ENCODE measurements at places on chromosomes 5 and 9.

GRCh38 chr9:12771891-12772290 lies 2.9 kb upstream of the LURAP1L start:
- no peak for DNase-seq

DNA sequence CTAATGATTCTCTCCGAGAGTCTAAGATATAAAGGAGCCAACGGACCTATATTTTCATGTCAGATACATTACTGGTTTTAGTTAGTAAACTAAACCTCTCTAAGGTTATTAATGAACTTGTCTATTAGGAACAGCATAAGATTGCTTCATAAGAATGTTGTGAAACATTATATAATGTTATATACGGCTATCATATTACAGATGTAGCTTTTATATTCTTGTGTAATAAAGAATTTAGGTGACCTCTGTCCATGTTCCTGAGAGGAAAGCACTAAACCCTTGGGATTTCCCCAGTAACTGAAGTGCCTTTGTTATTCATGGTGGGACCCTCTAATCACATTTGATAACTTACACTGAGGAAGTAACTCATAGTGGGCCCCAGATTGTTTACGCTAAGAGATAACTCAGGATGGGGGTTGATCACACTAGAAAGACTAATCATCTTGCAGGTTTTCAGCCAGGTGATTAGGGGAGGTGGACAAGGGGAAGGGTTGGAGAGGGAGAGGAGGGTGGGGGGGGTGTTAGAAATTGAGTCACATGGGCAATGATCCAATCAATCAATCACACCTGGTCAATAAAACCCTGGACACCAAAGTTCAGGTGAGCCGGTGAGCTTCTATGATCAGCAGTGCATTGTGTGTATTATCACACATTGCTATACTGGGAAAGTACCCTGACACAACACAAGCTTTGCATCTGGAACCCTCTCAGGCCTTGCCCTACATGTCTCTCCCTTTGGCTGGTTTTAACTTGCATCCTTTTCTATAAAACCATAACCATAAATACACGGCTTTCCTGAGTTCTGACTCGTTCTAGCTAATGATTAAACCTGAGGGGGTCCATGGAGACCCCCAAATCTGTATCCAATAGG lies 25.8 kb downstream of the ECPAS start:
- no peak for DNase-seq

- no peak for DNase-seq
Observed at GRCh38 chr5:4553978-4554377, 586.2 kb upstream of the ADAMTS16 start.

- no peak for DNase-seq
Observed at GRCh38 chr5:167573370-167574127, 717.9 kb upstream of the WWC1 start.

GRCh38 chr5:36629729-36630128 lies 23.3 kb downstream of the SLC1A3 start:
- DNase-seq, result no peak

GRCh38 chr5:81852291-81853029 lies 101.6 kb upstream of the SSBP2 start:
- DNase-seq, result no peak

GRCh38 chr5:178252258-178252657 lies 19.7 kb upstream of the PHYKPL start:
- DNase-seq, result no peak

DNA sequence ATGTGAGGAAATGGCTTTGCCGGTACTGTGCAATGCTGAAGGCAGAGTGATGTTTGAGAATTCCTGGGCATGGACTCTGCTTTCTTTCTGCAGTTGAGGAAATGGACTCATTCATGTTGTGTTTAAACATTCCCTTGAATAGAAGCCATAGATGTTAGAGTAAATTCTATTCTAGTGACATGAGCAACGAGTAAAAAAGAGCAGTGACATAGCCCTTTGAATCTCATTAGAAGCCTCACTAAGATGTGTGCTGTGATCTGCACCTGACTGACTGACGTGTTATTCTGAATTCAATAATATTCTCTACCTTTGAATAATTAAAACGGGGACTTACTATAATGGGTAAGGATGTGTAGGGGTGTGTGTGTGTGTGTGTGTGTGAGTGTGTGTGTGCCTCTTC lies 113.7 kb upstream of the KLF4 start:
- DNase-seq, result no peak

GRCh38 chr9:94911211-94911610 lies 184.7 kb downstream of the AOPEP start:
- no peak for DNase-seq

DNA sequence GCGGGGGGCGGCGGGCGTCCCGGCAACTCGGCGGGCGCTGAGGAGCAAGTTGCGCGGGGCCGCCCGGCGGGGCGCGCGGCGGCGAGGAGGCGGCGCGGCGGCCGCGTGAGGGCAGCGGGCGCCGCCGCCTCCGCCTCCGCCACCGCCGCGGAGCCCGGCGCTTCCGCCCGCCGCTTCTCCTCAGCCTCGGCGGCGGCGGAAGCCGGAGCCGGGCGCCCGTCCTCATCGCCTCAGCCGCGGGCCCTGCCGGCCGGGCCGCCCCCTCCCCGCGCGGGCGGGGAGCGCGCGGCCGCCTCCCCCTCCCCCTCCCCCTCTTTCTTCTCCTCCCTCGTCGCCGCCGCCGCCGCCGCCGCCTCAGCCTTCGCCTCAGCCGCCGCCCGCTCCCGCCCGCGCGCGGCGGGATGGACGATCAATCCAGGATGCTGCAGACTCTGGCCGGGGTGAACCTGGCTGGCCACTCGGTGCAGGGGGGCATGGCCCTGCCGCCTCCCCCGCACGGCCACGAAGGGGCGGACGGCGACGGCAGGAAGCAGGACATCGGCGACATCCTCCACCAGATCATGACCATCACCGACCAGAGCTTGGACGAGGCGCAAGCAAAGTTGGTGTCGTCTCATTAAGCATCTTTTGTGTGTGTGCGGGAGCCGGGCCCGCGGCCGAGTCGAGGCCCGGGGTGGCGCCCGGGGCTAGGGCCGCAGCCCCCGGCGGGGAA lies at the start of gene PBX3:
PBX3 (plus strand) TSS at position 321 of the 712 bp plus-strand sequence.
- peak; percentile 8 for DNase-seq

GRCh38 chr5:1725641-1726468 lies 73.8 kb downstream of the MRPL36 start:
- no peak for DNase-seq

GRCh38 chr5:150624334-150625163 lies 15.9 kb upstream of the SYNPO start:
- DNase-seq, result no peak

DNA sequence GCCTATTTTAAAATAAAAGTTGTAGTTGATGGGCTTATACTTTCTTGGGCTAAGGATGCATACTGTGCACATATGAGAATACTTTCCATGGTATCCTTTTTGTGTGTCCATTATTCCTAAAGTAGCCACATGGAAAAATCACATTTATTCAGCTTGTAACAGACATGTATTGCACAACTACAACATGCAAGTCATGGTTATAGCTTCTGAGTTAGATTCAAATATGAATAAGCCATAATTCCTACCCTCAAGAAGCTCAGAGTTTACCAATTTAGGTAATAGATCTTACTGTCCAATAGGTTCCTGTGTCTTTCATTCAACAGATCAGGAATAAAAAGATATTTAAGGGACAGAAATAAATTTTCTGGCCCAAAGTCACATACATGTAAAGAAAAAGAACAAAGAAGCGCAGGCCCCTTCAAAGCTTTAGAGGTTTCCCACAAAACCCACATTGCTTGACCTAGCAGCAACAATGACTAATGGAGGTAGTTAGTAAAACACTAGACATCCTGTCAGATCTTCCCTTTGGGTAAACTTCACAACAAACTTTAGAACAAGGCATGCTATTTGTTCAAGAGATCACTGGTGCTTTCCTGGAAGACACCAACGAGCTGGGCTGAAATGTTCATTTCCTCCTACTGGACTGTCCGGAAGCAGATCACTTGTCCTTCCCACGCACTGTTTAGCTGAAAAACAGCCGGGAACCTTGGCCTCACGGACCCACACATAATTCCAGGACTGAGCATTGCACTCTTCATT lies 78.4 kb upstream of the ITGA1 start:
- DNase-seq, result no peak

DNA sequence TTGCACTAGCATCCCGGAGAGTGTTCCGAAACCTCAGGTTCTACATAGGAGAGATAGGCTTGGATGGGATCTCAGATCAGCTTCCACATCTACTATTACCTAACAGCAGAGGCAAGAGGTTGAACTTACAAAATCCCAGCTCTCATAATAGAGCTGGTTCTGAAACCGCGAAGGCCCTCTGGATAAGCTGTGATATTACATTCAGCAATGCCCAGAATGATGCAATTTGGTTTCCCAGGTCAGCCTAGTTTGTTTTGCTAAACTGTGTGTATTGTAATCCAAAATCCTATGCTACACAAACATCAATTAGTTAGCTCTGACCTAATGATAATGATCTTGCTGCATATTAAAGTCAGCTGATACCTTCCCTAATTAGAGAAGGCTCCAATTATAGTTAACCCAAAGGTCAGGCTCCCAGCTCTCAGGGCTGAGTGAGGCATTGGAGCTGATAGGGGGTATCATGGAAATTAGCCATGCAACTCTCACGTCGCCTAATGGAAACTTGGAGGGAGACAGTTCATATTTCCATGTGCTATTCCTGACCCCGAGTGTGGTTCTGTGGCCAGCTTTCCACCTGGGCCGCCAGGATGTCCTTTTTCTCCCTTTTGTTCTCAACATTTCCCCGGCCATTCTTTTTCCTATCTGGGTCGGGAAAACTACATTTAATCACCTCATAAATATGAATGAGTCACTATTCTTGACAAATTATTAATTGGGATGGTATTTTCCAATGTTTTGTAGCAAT lies 278.4 kb upstream of the IRX1 start:
- DNase-seq, result no peak

- no peak for DNase-seq
Observed at GRCh38 chr5:133605323-133605722, 7.0 kb downstream of the FSTL4 start.

- no peak for DNase-seq
Observed at GRCh38 chr5:62268792-62269191, 37.2 kb upstream of the KIF2A start.

DNA sequence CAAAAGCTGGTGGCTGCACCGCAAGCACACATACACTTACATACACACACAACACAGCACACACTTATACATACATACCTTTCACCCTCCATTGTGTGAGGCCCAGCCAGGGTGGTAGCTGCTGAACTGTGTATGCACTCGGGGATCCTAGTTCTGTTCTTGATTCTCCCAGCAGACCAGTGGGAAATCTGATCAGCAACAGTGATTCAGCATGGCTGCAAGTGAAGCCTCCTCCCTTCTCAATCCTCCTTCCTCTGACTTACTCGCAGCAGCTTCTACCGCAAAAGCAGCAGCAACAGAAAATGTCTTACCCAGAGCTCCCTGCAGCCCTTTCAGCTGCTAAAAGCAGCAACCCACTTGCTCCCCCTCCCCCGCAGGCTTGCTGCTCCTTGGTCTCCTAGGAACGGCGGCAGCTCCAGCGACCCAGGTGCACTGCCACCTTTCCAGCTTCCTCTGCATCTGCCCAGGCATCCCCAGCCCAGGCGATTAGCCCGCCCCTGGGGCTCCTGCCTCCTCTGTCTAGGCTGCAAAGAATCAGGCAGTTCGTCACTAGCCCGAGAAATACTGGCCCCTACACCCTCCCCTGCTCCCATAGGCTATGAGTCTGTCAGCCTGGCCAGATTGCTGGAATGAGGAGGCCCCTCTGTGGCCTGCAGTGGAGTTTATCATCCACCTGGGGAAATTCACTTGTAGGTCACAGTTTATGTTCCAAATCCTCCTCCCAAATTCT lies at the start of gene KLHL3:
KLHL3 (minus strand) TSS at position 535 of the 730 bp plus-strand sequence; CDS start at position 92, 443 bp downstream.
- no peak for DNase-seq

DNA sequence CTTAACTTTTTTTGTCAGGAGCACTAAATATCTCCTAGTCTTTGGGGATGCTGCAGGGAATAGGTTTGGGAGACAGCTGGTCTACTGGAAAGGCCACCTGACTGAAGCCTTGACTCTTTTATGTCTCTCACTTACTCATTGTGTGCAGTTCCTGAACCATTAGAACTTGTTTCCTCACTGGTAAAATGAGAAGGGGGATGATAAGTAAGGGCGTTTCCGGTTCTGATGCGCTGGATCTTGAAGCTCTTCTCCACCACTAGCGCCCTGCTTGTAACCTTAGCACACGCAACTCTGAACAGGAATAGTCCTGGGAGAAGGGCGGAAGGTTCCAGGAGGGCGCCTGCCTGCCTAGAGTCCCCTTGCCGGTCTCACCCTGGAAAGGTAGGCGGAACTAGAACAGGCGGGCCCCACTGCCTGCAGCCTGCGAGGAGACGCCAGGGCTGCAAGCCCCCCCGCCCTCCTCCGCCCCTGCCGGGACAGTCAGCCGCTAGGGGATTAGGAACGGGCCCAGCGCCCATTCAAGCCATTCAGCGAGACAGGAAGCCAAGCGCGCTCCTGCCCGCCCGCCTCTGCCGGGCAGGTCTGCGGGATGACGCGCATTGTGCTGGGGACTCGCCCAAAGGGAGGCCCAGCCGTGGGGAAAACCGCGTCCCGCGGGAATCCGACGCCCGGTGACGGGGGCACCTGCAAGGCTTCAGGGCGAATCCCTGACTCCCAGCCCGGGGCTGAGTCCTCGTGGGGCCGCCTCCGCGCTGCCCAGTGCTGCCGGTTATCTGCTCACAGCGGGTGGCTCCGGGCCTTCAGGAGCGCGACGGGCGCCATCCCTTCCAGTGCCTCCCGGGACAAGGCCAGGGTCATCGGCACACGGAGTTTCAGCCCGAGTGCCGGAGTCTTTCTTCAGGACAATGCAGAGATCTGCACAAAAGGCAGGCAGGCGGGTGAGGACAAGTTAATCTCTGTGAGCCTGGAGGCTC lies 44.0 kb upstream of the XPA start:
- no peak for DNase-seq

- DNase-seq, result no peak
Observed at GRCh38 chr5:125012727-125013451, 266.4 kb upstream of the ZNF608 start.

GRCh38 chr9:124087226-124087625 lies 75.7 kb downstream of the LHX2 start:
- no peak for DNase-seq

DNA sequence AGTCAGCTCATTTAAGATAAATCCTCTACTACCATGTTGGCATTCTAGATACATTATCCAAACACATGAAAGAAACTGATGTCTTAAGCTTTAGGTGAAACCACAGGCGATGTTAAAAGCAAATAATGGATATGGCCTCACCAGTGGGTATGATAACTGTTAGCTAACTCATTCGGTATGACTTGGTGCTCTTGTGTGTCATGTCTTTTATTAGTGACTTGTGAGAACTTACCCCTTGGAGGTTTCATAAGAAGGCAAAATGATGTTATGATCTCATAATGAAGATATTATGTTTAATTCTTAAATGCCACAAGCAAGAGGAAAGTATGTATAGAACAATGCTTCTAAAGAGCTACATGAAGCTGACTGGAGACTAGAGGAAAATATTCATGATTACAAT lies 1227.0 kb downstream of the EFNA5 start:
- DNase-seq, result no peak

- no peak for DNase-seq
Observed at GRCh38 chr5:115313052-115313451, 16.6 kb upstream of the CCDC112 start.

- no peak for DNase-seq
Observed at GRCh38 chr5:98309785-98310598, 463.5 kb upstream of the RGMB start.
